ENCODE measurements at places on chromosomes 11 and 22. TPM values are rescaled to one million over a fixed set of nuclear protein-coding genes. Genes with fewer than 3 reads are reported as not detected.
A peak's percentile ranks its signal among the peaks of the same experiment; 100 is the strongest.

DNA sequence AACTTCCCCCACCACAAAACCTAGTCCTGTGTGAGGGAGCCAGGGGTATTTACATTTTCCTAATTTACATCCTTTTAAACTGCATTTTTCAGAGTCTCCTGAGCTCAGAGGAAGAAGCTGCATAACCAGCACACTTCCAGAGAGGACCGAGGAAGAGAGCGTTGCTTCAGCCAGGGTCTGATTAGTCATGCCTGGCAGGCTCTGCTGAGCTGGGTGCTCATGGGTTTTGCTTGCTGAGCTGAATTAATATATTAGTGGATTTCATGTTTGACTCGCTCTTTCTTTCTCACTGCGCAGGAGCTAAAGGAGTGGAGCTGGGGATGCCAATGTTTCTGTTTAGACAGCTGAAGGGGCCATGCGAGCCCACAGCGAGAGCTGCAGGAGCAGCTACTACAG lies 539.3 kb upstream of the B3GAT1 start:
- no peak for DNase-seq
- H3K27ac ChIP-seq: no peak overlapping the region
- H3K4me3 ChIP-seq: no peak overlapping the region
- H3K4me1 ChIP-seq: no peaks in the 10 kb centered on the region

MOGAT2 gene
- total RNA-seq: not detected

DNA sequence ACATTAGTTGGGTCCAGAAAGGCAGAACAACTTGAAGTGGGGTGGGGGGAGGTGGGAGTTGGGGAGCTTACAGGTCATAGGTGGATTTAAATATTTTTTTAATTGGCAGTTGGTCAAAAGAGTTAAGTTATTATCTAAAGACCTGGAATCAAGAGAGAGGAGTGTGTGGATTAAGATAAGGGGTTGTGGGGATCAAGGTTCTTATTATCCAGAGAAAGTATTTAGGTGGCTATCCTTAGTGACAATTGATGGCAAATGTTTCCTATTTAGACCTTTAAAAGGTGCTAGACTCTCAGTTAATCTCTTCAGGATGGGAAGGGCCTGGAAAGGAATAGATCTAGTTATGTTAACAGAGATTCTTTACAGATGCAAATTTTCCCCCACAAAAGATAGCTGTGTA lies 120.7 kb upstream of the OR9Q1 start:
- no peaks in the 10 kb centered on the region for H3K27me3 ChIP-seq
- no peak for DNase-seq
- H3K36me3 ChIP-seq: no peaks in the 10 kb centered on the region
- H3K4me1 ChIP-seq: no peaks in the 10 kb centered on the region
- no peak overlapping the region for H3K27ac ChIP-seq
- H3K4me3 ChIP-seq: no peak overlapping the region

PKP3 gene
- total RNA-seq: not detected

CRYBA4 gene
- not detected for total RNA-seq

DNA sequence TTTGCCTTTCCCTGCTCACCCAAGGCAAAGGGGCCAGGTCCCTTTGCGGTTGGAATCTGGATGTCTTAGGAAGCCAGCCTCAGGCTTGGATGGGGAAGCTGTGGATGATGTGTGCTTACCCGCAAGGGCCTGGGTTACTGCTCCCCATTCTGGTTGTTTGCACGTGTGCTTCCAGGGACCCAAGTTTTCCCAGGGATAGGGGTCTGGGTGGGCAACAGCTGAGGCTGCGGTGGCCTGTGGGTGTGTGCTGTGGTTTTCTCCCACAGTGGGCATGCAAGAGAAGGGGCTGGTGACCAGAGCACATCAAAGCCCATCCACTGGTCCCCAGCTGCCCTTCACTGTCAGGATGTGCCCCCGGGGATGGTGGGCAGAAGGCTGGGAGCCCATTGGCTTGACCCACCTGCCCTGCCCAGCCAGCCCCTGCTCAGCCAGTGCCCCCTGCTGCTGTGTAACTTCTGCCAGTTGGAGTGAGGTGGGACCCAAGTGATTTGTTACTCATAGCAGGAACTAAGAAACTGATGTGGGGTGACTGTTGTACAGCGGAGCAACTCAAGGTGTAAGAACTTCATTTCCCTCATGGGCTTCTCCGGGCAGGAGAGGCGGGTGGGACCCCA lies 3.3 kb downstream of the CAPN5 start:
- DNase-seq: no peak
- H3K36me3 ChIP-seq: no peaks in the 10 kb centered on the region
- peaks cover 22% of the 10 kb centered on the region for H3K27me3 ChIP-seq
- no peak overlapping the region for H3K27ac ChIP-seq

APOBEC3F gene
- total RNA-seq: 36.4 TPM

ACTN3 gene
- total RNA-seq: 0.30 TPM

DNA sequence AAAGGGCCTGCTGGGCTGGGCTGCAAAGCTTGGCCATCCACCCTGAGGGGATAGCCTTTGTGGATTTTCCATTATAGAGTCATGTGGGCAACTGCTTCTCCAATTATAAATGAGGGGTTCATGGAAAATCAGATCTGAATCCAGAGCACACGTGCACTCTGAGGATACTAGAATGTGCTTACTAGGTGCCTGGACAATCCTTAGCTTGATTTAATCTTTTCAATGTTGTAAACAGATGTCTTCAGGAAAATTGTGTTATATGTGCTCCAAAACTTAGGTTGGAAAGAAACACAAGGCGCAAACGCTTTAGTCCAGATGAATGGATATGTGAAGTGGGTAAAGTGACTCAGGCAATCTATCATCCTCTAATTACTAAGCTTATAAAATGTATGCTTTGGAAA lies 92.0 kb downstream of the SLC17A6 start:
- H3K27me3 ChIP-seq: peaks cover 17% of the 10 kb centered on the region
- H3K36me3 ChIP-seq: no peaks in the 10 kb centered on the region
- no peak overlapping the region for H3K27ac ChIP-seq
- H3K4me1 ChIP-seq: peaks cover 2% of the 10 kb centered on the region

SLC6A5 gene
- total RNA-seq: not detected

GRCh38 chr11:121773076-121773475 lies 320.3 kb upstream of the SORL1-AS1 start:
- H3K27ac ChIP-seq: no peak overlapping the region
- no peaks in the 10 kb centered on the region for H3K27me3 ChIP-seq
- no peak overlapping the region for H3K4me3 ChIP-seq
- no peaks in the 10 kb centered on the region for H3K4me1 ChIP-seq
- H3K36me3 ChIP-seq: no peaks in the 10 kb centered on the region

- no peak overlapping the region for H3K27ac ChIP-seq
- H3K4me3 ChIP-seq: no peak overlapping the region
- no peak for DNase-seq
- H3K27me3 ChIP-seq: no peaks in the 10 kb centered on the region
- H3K36me3 ChIP-seq: no peaks in the 10 kb centered on the region
These were observed 10.5 kb downstream of the KIAA0930 start for GRCh38 chr22:45230026-45230721.

SCGB1D2 gene
- total RNA-seq: not detected

- no peak overlapping the region for H3K4me3 ChIP-seq
- no peak for DNase-seq
- no peaks in the 10 kb centered on the region for H3K36me3 ChIP-seq
- no peaks in the 10 kb centered on the region for H3K4me1 ChIP-seq
- no peaks in the 10 kb centered on the region for H3K27me3 ChIP-seq
- no peak overlapping the region for H3K27ac ChIP-seq
These were observed 580.5 kb downstream of the INSC start for GRCh38 chr11:15695096-15695721.

- DNase-seq: no peak
- no peaks in the 10 kb centered on the region for H3K4me1 ChIP-seq
- no peak overlapping the region for H3K27ac ChIP-seq
- H3K4me3 ChIP-seq: no peak overlapping the region
- H3K36me3 ChIP-seq: no peaks in the 10 kb centered on the region
These were observed 165.5 kb upstream of the C11orf58 start for GRCh38 chr11:16572945-16573344.

DNA sequence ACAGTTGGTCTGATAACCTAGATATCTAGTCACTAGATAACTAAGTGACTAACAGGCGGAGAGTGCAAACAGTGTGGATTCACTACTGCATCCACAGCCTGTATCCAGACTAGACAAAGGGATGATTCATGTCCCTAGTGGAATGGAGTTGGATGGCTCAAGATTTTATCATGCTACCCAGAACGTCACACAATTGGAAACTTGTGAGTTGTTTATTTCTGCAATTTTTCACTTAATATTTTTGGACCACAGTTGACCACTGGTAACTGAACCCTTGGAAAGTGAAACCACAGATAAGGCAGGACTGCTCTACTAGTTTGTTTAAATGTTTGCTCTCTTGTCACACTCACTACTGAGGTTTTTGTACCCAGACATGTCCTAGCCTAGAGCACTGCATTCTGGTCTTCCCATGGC lies 76.0 kb downstream of the UBASH3B start:
- no peaks in the 10 kb centered on the region for H3K27me3 ChIP-seq
- H3K27ac ChIP-seq: no peak overlapping the region
- no peak overlapping the region for H3K4me3 ChIP-seq
- peaks cover 48% of the 10 kb centered on the region for H3K4me1 ChIP-seq
- no peak for DNase-seq
- H3K36me3 ChIP-seq: peaks cover 3% of the 10 kb centered on the region

HTR3A gene
- total RNA-seq: not detected

PHOX2A gene
- not detected for total RNA-seq

DNA sequence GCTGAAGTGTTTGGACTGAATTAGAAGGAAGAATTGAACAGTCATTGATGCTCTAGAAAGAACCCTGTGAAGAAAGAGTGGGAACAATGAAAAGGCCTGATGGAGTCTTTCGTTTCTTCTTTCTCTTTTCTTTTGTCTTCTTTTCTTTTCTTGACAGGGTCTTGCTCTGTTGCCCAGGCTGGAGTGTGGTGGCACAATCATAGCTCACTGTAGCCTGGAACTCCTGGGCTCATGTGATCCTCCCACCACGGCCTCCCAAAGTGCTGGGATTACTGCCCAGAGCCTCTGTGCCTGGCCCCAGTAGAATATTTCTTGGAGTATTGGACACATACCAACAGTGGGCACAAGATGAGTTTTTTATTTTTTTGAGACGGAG lies 1.1 kb downstream of the FEN1 start:
- no peaks in the 10 kb centered on the region for H3K27me3 ChIP-seq
- no peak for DNase-seq
- peaks cover 78% of the 10 kb centered on the region for H3K36me3 ChIP-seq
- H3K27ac ChIP-seq: peak overlapping the region; percentile 96
- peak overlapping the region; percentile 94 for H3K4me3 ChIP-seq
- H3K4me1 ChIP-seq: peaks cover 66% of the 10 kb centered on the region

SRSF8 gene
- total RNA-seq: 34.7 TPM

- no peak for DNase-seq
- H3K4me1 ChIP-seq: no peaks in the 10 kb centered on the region
- H3K36me3 ChIP-seq: no peaks in the 10 kb centered on the region
- H3K27me3 ChIP-seq: peaks cover 5% of the 10 kb centered on the region
These were observed 217.1 kb upstream of the PLET1 start for GRCh38 chr11:112477581-112478317.

DNA sequence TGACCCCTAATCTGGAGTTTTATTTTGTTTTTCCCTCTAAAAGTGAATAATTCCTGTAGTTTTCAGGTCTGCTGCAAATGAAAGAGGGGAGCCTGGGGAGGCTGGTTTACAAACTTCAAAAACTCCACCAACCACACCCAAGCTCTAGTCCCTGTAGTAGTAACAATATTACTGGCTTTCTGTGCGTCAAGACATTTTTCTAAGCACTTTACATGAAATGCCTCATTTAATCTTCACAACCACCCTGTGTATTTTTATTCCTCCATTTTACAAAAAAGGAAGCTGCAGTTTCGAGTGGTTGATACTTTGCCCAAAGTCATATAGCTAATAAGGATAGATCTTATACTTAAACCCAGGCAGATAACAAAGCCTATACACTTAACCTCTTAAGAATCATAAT lies 23.5 kb downstream of the CTNND1 start:
- no peaks in the 10 kb centered on the region for H3K27me3 ChIP-seq
- no peak for DNase-seq
- no peaks in the 10 kb centered on the region for H3K36me3 ChIP-seq
- no peak overlapping the region for H3K27ac ChIP-seq
- no peak overlapping the region for H3K4me3 ChIP-seq

DNA sequence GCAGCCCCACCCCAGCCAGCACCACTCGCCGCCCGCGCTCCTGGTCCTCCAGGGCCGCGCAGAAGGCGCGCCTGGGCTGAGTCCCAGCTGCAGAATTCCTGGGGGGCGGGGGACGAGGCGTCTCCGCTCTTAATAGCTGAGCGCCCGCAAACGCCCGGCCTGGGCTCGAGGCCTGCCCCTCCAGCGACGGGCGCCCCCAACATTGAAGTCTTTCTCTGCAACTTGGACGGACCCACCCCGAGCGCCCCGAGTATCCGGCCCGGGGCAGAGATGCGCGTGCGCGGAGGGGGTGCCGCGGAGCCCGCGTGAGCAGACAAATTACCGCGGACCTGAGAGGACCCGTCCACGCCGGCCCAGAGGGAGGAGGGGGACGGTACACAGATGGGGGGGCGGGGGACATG lies 6.7 kb upstream of the SYT7 start:
- H3K4me1 ChIP-seq: peaks cover 10% of the 10 kb centered on the region
- H3K27ac ChIP-seq: no peak overlapping the region
- no peaks in the 10 kb centered on the region for H3K36me3 ChIP-seq
- no peak overlapping the region for H3K4me3 ChIP-seq
- H3K27me3 ChIP-seq: peaks cover 54% of the 10 kb centered on the region
- DNase-seq: no peak

ENTHD1 gene
- 0.13 TPM for total RNA-seq

DNA sequence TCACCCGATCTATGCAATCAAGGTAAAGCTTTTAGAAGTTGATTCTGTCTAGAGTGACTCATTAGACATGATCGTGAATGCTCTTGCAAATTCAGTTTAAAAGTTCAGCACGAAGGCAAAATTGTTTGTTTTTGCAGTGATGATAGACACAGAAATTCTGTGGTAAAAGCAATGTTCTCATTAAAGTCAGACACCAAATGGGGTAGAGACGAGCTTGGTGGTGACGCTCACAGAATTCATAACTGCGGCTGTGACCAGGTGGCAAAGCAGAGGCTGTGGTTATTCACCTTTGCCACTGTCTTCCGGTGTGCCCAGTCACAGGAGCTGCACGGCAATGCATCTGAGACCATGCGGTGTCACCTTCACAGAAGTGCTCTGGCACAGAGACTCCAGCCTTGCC lies 83.4 kb downstream of the WNT7B start:
- no peak for DNase-seq
- peaks cover 5% of the 10 kb centered on the region for H3K27me3 ChIP-seq
- H3K4me3 ChIP-seq: no peak overlapping the region

All from activated CD4-positive, alpha-beta memory T cell treated with anti-CD3 and anti-CD28 coated beads, Interleukin-2, amount 10 ng/mL, durations not matched to agents 7 days and 5 days (primary cell).